LNCaP clone FGC (cell line): ENCODE measurements at places on chromosomes 6 and 20.

GRCh38 chr6:107105511-107106116, 9.7 kb downstream of the BEND3 start:
- no peak for DNase-seq

DNA sequence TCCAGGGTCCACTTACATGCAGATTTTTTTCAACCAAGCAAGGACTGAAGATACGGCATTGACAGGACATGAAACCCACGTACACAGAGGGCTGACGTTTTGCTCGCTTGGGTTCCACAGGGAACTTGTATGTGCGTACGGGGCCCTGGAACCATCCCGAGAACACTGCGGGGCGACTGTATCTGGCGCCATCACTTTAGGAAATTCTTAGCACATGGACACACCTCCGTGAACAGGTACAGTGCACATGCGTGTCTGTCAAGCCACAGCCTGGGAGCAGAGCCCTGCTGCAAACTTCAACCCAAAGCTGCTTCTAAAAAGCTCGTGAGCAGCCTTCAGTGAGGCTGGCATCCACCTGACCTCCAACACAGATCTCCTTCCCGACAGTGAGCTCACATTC, 37.3 kb downstream of the TAF4 start:
- DNase-seq = no peak

DNA sequence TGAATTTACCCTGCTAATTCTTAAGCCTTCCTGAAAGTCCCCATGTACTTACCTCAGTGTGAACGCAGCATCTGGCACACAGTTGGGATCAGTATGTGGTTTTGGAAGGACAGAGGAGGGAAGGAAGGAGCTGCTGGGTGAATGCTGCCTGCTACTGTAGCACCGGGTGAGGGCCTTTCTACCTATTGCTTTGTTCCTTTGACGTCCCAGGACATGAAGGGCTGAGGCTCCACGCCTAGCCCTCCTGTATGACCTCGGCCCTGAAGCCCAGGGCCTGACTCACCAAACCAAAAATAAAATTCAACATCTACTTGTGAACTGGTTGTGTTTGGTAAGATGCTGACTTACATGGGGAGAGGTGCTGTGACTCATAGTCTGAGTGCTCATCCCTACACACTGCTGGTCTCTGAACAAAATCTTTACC, 51.1 kb downstream of the ARID1B start:
- DNase-seq = no peak

DNA sequence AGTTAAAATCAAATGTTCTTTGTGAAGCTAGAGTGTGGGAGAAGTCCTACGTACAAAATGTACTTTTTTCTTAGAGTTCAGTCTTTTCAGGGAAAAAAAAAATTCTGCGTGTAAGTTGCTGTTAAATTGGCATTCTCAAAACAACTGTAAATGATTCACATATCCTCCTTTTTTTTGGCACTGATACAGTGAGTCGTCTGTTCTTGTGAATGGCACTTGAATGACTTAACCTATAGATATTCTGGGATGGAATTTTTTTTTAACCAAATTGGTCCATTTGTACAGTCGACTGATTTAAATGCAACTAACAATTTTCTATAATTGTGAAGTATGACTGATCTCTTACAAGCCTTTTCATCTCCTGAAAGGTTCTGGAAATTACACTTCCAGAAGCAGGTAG, 5.5 kb upstream of the JAG1 start:
- no peak for DNase-seq
